ENCODE measurements at places on chromosomes 5 and 9.
A peak's percentile ranks its signal among the peaks of the same experiment; 100 is the strongest.

- DNase-seq, result no peak
These were observed 26.7 kb upstream of the GRIA1 start for GRCh38 chr5:153463806-153464205.

- no peak for DNase-seq
These were observed 19.6 kb downstream of the SLC38A9 start for GRCh38 chr5:55692509-55692908.

DNA sequence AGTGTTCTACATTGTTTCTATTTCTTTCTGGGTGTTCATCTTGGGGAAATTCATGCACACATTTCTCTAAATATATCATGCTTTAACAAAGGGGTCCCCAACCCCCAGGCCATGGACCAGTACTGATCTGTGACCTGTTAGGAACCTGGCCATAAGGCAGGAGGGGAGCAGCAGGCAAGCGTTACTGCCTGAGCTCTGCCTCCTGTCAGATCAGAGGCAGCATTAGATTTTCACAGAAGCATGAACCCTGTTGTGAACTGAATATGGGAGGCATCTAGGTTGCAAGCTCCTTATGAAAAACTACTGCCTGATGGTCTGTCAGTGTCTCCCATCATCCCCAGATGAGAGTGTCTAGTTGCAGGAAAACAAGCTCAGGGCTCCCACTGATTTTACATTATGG is 270.0 kb downstream of the AGTPBP1 start:
- no peak for DNase-seq

- peak; percentile 35 for DNase-seq
These were observed 5.4 kb downstream of the GDA start for GRCh38 chr9:72154468-72155285.

GRCh38 chr9:77177894-77178794 is 810 bp downstream of the VPS13A start:
- peak; percentile 63 for DNase-seq

DNA sequence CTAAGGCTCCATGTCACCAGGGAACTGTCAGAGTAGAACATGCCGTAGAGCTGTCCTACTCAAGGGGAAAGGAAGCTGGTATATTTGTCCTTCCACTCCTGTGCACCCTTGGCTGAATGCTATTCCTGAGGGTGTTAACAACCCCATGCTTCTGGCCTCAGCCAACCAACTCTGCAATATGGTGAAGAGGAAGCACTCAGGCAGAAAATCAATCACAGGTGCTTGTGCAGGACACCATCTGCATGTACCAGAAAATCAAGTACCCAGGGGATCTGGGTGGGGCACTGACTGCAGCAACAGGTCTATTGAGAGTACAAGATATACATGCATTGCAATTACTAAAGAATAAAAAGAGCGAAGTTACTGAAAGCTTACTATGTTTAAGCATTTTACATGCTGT is 51.4 kb upstream of the NEK6 start:
- no peak for DNase-seq

DNA sequence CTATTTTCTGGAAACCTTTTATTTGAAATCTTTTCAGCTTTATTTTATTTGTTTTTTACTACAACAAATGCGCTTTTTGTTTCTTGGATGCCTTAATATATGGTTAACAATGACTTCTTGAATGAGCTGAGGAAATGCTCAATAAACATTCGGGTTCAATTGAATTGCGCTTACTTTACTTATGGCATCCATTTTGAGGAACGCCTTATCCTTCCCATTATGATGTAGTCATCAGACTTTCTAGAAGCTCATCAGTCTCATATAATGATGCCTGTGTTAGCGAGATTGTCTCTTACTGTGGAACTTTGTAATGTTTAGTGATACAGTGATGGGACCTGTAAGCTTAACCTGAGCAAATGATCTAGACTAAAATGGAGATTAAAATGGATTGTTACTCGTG is 916 bp downstream of the SHLD3 start:
- peak; percentile 13 for DNase-seq
